Stimulated activated CD4-positive, alpha-beta T cell treated with anti-CD3 and anti-CD28 coated beads, Interleukin-1b, Interleukin-23, amount 100 ng/mL, for 1 hour (primary cell): ENCODE measurements at places on chromosomes 1 and 21.
A peak's percentile ranks its signal among the peaks of the same experiment; 100 is the strongest.

- DNase-seq: no peak
Measured at GRCh38 chr1:218585511-218586184, 240.5 kb downstream of the TGFB2 start.

GRCh38 chr1:74652711-74653139 lies 20.9 kb downstream of the ERICH3 start:
- no peak for DNase-seq

GRCh38 chr1:155219592-155220031 lies 11.1 kb downstream of the MTX1 start:
- DNase-seq: no peak

DNA sequence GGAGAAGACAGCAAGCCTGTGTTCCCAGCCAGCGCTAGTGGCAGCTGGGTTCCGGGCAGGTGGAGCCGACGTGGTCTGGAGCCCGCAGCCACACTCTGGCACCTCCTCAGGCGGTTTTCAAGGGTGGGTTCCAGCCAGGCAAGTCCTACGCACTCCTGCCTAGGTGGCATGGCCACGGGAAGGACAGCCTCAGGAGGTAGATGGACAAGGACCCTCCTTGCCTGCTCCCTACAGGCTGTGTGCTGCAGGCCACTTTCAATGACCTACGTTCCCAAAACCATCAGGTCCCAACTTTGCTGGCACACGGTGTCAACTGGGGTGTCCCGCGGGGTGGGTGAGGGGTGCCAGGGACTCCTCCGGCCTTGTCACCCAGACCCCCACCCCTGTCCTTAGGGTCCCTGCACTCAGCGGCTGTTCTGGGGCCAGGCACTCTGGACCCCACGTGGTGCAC lies 6.7 kb upstream of the PTGER3 start:
- DNase-seq: no peak

DNA sequence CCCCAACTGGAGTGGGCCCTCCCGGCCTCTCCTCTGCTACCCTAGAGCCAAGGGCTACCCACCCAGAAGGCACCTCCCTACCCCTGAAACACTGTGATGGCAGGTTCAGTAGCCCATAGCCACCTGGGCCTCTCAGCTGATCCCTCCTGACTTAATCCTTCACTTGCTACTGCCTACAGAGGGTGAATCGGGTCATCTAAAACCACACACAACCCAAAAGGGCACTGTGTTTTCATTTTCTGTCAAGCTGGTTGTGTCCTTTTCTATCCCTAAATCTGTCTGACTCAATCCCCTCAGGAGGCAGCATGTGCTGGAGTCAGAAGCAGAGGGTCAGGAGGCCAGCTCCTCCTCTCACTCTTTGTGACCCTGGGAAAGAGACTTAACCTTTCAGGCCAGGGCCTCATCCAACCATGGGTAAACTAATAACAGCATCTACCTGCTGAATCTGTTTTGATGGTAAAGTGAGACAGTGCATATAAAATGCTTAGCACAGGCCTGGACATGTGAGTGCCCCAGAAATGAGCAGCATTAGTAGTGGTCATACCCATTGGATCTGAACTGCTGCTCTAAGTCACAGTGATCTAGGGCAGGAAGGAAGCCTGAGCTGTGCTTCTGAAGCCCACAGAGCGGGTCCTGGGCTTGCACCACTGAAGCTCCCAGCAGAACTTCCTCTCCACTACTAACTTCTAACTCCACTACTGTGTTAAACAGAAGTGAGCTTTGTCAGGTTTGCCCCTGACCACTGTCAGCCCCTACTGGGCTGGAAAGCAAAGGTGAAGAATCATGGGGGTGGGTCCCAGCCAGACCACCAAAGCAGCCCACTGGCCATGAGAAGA lies 11.0 kb downstream of the PMVK start:
- DNase-seq: no peak

DNA sequence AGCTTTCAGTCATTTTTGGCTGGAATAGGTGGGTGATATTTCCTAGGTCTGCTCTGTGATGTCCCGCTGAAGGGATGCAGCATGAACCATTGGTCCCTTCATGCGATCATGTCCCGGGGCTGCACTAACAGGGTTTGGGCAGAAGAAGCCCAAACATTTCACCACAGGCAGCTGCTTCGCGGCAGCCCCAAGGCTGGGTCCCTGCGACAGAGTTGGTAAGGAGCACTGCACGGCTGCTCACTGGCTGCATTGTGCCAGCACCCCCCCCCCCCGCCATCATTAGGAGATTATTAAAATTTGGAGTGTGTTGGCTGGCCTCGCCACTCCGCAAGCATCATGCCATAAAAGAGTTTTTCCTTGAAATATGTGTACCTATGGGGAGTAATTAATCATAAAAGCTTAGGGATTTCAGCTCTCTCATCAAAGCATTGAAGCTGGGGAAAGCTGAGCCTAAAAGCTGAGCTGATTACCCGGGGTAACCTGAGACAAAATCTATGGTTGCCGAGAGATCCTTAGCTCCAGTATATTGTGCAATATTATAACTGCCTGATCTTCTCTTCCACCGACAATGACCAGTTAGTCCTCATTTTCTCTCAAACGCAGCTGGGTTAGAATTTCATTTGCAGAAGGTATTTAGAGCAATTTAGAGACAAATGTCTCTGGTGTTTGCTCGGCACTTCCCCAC lies 62.5 kb downstream of the PEX14 start:
- DNase-seq: no peak

- peak; percentile 42 for DNase-seq
Measured at GRCh38 chr1:116151739-116152576, 40.8 kb downstream of the MAB21L3 start.

DNA sequence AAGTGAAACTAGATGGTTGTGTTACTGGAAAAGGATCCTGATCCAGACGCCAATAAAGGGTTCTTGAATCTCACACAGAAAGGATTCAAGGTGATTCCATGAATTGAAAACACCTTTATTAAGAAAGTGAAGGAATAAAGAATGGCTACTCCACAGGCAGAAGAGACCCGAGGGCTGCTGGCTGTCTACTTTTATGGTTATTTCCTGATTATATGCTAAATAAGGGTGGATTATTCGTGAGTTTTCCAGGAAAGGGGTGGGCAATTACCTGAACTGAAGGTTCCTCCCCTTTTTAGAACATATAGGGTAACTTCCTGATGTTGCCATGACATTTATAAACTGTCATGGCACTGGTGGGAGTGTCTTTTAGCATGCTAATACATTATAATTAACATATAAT lies 50.9 kb upstream of the WARS2 start:
- DNase-seq: no peak

- no peak for DNase-seq
Measured at GRCh38 chr1:35085421-35085820, 6.2 kb downstream of the ZMYM1 start.

DNA sequence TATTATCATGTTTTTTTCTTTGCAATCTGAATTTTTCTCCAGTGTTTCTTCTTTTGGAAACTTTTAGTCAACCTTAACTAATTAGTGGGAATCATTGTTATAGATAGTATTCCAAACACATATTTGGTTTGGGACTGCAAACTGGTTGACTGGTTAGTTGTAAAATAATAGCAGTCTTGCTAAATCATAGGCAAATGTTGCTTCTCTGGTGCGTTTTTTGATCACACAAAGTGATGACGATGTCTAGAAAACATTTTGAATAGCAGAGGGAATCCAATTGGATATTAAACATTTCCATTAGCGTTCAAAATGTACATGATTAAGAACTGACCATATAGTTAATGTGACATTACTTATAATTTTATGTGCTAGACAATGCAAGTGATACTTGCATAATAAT lies 4.5 kb downstream of the DNAJB4 start:
- DNase-seq: no peak
